ENCODE measurements at places on chromosomes 12 and 14.

- DNase-seq, result no peak
Measured at GRCh38 chr12:81257947-81258551, 180.2 kb downstream of the ACSS3 start.

- DNase-seq, result no peak
Measured at GRCh38 chr14:95248432-95248831, 71.3 kb downstream of the CLMN start.

- no peak for DNase-seq
Measured at GRCh38 chr12:124764870-124765580, 98.6 kb downstream of the SCARB1 start.

DNA sequence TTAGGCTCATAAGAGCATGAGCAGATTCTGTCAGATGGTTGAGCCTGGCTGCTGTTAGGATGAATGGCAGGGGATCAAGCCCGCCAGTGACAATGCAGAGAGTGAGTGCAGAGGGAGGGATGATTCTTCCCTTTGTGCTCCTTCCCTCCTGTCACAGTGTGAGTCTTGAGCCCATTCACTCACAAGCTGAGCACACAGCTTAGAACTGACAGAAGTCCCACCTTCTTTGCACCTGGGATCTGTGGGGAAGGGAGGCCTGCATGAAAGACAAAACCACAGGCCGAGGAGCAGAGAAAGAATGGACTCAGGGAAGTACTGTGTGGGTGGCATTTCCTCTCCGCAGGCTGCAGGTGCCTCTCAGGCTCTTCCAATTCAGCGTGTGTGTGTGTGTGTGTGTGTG is 160.6 kb downstream of the KCNA5 start:
- DNase-seq, result no peak

GRCh38 chr14:75422169-75422568 is 5.7 kb upstream of the JDP2 start:
- DNase-seq, result no peak

DNA sequence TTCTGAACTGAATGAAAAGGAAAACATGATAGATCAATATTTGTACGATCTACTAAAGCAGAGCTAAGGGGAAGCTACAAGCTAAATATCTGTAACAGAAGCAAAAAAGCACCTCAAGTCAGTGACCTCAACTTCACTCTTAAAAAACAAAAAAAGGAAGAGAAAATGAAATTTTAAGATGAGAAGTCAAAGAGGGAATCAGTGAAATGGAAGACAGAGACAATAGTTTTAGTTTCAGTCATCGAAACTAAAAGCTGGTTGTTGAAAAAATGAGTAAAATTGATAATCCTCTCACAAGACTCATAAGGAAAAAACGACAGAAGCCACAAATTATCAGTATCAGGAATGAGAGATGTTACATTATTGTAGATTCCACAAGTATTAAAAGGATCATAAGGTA is 11.9 kb upstream of the SLC2A13 start:
- no peak for DNase-seq

DNA sequence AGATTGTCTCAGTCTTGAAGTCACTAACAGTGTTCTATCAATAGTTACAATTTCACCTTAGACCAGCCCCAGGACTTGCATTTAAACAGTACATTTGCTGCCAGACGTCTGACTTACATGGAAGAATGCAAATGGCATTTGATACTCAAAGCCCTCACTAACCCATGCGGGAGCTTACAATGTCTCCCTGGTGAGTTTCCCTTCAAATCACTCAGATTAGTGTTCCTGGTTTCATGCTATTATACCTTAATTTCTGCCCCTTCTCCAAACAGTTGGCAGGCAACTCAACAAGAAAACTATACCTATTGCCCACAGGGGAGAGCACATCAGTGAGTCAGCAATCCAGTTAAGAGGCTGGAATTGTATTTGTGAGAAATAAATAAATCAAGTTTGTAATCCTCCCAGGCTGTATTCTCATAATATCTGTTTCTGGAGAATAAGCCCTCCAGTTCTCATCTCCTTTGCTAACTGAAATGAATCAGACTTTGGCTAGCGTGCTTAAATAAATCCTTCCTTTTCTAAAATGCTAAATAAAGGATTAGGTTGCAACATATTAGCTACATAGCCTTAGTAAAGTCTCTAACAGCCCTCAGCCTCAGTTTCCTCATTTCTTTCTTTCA is 23.7 kb downstream of the GSTZ1 start:
- DNase-seq, result no peak

GRCh38 chr12:13094367-13094766 is 9.1 kb downstream of the GSG1 start:
- no peak for DNase-seq

GRCh38 chr14:63737582-63738006 is 9.7 kb upstream of the SGPP1 start:
- no peak for DNase-seq

DNA sequence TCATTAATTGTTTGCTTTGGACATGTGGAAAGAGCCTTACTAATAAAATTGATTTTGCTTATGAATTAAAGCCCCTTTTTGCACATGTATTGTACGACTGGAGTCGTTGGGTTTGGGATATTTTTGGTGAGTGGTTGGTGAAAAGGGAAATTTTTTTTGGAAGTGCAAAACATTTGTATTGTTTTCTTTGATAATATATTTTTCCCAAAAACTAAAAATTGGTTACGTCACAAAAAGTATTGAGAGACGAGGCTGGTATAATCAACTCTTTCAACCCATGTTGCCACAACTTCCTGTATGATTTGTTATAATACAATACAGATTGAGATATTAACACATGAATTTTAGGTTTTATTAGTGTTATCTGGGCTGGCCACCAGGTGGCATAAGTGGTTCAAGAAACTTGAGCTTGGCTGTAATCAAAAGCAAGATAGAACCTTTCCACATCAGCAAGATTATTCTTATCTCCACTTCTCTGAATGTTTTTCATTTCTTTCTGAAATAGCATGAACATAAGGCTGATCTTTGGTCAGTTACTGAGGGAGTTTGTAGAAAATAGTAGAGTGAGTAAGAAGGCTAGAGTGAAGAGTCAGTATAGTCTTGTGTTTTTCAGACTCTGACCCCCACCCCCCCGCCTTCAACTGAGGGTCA is 8.7 kb downstream of the NGDN start:
- peak; percentile 29 for DNase-seq

GRCh38 chr14:78448164-78449094 is 278.3 kb downstream of the NRXN3 start:
- DNase-seq, result no peak

GRCh38 chr14:41607966-41608663 is 1.4 kb downstream of the LRFN5 start:
- DNase-seq, result no peak

DNA sequence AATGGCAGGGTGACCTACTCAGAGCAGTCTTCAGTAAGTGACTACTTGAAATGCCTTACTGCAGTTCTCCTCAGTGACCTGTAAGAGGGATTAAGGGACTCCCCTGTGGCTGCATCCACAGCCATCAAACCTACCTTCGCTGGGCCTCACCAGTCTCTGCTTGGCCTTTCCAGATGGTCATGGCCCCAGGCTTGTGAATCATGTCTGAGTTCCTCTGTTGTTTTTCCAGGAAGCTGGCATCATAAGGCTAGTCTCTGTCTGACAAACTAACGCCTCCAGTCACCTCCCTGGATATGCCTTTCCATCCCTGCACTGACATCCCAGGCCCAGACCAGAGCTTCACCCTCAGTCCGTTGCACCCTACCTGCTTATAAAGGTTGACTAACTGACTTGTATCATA is 14.0 kb downstream of the RNASE2 start:
- no peak for DNase-seq

DNA sequence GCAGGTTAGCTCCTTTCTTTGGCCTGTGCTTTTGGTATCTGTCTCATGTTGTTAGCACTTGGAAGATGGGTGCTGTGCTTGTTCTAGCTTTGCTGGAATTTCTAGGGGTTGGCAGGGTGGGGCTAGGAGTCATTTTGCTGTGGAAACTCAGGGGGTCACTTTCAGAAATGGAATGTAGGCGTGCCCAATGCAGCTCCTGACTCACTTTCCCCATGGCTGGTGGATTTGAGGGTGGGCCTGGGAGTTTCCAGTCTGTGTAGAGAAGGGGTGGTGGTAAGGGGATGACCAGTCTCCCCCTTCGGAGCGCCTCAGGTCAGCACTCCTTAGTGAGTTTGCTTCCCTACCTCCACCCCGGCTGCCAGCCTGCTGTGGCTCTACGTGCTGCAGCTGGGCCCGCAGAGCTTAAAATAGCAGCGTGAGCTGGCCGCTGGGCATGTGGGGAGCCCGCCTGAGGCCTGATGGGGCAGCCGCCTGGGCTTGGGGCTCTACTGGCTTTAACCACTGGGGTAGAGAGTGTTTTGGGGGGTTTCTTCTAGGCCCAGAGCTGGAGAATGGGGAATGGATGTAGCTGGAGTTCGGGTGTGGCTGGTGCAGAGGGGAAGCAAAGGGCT is 108.2 kb downstream of the TSPAN9 start:
- DNase-seq, result no peak

DNA sequence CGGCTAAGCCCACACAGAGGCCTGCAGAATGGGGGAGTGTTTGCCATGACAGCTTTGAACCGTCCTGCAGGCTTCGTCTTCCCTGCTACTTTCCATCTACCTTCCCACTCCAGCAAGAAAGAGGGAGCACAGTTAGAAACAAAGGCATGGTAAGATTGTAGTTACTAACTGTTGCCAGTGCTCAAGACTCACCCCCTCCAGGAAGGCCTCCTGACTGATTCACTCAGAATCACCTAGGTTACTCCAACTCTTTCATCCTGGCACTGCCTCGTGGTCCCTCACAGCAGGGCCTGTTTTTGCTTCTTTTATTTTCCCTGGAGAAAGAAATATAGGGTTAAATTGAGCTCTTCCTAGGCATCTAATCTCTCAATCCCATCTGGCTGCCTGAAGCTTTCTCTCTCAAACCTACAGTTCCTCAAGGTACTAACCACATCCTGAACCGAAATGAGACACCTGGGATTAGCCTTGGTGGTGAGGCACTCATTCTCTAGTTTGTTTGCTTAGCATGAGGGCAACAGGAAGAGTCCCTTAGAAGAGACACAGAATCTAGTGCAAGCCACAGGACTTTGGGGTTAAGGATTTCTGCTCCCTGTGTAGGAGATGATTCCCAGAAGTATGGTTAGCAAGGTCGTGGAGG is 7.8 kb downstream of the GALNT6 start:
- no peak for DNase-seq

DNA sequence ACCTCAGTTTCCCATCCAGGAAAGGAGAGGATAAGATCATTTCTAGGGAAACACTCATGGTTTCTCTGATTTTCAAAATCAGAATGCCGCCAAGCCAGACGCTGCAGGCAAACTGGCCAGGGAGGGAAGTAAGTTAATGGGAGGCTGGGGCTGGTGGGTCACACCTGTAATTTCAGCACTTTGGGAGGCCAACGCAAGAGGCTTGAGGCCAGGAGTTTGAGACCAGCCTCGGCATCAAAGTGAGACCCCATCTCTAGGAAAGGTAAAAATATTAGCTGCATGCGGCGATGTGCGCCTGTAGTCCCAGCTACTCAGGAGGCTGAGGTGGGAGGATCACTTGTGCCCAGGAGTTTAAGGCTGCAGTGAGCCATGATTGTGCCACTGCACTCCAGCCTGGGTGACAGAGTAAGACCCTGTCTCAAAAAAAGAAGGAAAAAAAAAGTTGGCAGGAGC is 587 bp downstream of the SELPLG start:
- no peak for DNase-seq

- DNase-seq, result no peak
Measured at GRCh38 chr12:15662983-15663659, 126.1 kb downstream of the EPS8 start.

DNA sequence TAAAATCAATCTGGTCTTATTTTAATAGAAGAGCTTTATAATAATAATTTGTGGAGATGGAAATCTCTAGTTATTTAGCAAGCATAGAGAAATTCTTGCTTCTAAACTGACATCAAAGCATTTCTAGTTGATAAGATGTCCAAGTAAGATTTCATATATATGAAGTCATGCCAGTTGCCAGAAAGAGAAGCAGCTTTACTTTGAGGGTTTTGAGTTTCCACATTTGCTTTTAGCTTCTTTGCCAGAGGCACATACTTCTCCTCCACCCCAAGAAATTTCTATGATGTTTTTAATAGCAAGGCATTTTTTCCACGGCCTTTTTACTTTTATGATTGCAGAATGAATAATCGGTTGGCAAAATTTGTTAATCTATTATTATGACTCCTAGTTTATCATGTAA is 24.2 kb upstream of the YAF2 start:
- no peak for DNase-seq

GRCh38 chr12:109944561-109945359 is 44.7 kb downstream of the TCHP start:
- DNase-seq, result no peak

DNA sequence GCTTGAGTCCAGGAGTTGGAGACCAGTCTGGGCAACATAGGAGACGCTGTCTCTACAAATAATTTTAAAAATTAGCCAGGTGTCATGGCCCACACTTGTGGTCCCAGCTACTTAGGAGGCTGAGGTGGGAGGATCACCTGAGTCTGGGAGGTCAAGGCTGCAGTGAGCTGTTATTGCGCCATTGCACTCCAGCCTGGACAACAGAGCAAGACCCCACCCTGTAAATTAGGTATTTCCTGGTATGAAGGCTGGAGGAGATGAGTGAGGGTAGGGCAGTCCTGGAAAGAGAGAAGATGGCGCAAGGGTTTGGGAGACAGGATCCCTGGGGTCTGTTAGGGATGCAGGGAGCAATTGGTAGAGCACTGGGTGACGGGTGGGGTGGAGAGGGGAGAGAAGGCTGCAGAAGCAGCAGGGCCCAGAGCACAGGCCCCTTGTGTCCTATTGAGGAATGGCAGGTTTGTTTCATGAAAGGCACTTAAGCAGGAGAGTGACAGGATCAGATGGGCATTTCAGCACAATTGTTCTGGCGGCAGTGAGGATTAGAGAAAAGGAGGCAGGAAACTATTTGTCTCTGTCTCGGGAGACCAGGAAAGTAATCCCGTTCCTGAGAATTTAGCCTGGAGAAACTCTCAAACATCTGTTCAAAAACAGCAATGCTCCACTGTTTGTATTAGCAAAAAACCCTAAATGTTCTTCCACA is 47.2 kb upstream of the KTN1 start:
- no peak for DNase-seq

- DNase-seq, result no peak
Measured at GRCh38 chr12:103944964-103945363, 14.8 kb downstream of the HSP90B1 start.

GRCh38 chr14:104504172-104504735 is 75.3 kb upstream of the C14orf180 start:
- DNase-seq, result no peak

- peak; percentile 43 for DNase-seq
Measured at GRCh38 chr14:91373591-91374254, 43.9 kb downstream of the CCDC88C start.

GRCh38 chr14:102044566-102044965 is 42.3 kb downstream of the HSP90AA1 start:
- DNase-seq, result no peak

GRCh38 chr12:58415716-58416115 is 474.3 kb downstream of the ATP23 start:
- DNase-seq, result no peak

- DNase-seq, result no peak
Measured at GRCh38 chr12:50051101-50051806, 6.1 kb upstream of the ASIC1 start.
